Brain pericyte (primary cell): ENCODE measurements at places on chromosomes 3 and 15.

DNA sequence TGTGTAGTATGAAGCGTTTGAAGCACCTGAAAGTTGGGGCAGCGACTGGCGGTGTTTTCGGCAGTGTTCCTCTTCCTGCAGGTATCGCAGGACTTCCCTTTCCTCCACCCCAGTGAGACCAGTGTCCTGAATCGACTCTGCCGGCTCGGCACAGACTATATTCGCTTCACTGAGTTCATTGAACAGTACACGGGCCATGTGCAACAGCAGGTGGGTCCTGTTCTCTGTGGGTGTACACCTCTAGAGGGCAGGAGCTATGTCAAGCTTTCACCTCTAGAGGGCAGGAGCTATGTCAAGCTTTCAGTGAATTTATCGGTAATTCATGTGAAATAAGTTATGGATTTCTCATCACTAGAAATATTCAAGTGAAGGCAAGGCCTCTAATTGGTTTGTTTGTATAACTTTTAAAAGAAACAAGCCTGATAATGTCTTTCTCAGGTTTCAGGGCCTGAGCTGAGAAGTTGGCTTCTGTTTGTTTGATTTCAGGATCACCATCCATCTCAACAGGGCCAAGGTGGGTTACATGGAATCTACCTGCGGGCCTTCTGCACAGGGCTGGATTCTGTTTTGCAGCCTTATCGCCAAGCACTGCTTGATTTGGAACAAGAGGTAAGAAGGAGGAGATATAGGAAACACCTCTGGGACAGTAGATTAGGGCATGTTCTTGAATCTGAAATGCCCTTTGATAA lies 5.3 kb downstream of the TUBGCP4 start:
- no peak for DNase-seq

GRCh38 chr3:10910367-10910766 lies 82.2 kb upstream of the SLC6A1 start:
- no peak for DNase-seq

GRCh38 chr3:27800261-27800660 lies 78.1 kb upstream of the EOMES start:
- no peak for DNase-seq

DNA sequence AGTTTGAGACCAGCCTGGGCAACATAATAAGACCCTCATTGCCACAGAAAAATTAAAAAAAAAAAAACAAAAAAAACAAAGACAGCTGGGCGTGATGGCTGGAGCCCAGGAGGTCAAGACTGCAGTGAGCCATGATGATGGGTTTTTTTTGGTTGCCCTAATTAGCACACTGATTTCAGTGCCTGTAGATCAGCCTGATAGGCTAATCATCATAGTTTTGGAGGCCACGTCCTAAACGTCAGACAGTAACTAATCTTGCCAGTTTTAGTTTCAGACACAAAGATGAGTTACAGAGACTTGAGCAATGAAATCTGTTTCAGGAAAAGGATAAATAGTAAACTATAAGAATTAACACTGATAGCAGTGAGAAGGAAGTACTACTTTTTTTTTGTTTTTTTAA lies 55.4 kb downstream of the LRCH3 start:
- DNase-seq = no peak

GRCh38 chr3:113157408-113158030 lies 53.8 kb upstream of the BOC start:
- no peak for DNase-seq

DNA sequence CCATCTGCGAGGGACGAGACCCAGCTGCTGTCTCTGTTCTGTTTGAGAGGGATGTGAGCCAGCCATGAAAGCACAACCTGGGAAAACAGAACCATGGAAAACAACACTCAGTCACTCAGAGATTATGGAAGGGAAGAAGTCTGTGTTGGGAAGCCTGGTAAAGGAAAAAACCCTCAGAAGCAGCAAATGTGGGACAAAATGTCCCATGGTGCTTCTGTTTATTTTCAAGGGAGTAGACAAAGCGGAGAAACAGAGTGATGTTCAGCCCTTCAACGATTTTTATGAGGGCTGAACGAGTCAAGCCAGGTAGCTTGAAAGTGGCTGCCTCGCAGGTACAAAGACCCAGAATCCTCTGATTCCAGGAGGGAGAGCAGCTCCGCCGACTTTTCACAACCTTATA lies 59.3 kb downstream of the DCLK3 start:
- no peak for DNase-seq

DNA sequence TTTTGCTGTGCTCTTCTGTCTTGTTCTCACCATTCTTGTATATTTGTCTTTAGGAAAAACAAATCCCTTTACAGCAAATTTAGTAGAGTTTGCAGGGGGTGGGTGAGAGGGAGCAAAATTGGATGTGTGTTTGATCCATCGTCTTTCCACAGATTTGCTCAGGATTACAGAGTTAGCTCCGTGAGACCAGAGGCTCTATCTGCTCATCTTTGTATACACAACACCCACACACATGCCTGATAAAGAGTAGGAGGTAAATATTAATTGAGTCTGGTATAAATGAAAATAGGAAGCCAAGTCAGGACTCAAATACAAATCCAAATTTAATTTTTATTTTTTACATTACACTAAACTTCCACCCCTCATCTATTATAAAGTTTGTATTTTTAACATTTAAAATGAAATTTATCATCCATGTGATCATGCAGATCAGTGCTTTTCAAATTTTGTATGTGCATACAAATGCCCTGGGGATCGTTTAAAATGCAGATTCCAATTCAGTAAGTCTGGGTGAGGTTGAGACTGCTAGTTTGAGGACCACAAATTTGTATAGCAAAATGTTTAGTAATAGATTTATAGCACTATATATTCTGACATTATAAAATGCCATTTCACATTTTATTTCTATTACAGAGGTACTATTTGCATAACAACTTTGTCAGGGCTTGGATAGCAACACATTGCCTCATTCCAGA lies 326.7 kb downstream of the LSAMP start:
- DNase-seq = no peak

DNA sequence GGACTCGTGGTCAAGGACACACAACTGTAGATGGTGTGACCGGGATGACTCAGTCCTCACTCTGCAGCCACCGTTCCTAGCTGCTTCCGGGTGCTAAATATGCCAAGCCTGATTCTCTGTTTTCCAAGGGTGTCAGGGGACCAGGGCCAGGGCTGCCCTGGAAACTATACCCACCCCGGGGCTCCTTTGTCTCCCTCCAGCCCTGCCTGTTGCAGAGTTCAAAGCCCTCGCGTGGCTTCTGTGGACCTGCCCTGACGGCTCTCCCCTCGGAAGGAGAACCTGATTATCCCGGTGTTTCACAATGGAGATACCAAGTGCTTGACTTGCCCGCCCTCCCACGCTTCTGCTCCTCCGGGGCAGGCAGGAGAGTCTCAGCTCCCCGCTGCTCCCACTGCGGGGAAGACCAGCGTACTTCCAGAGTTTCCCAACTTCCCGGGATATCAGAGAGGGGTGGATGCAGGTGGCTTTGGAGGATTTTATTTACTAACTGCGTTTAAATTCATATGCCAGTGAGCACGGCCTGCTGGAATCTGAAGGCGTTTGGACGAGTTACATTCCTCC lies 125.0 kb downstream of the ASB7 start:
- DNase-seq = no peak

GRCh38 chr3:63937661-63938651 lies 25.8 kb upstream of the SCAANT1 start:
- no peak for DNase-seq

- no peak for DNase-seq
Measured at GRCh38 chr3:73687106-73688004, 62.6 kb upstream of the PDZRN3 start.

DNA sequence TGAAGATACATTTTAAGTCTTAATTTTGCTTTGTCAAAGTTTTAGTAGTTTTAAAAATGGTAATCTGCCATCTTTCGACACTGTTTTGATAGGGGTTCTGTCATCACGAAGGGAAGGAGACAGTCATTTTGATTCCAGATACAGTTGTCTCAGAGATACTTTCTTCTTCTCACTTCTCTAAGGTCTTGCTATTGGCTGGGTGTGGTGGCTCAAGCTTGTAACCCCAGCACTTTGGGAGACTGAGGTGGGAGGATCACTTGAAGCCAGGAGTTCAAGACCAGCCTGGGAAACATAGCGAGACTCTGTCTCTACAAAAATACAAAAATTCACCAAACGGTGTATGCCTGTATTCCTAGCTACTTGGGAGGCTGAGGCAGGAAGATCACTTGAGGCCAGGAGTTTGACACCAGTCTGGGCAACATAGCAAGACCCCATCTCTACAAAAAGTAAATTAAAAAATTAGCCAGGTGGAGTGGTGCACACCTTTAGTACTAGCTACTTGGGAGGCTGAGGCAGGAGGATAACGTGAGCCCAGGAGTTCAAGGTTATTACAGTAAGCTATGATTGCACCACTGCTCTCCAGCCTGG lies 3.3 kb downstream of the RAB8B start:
- no peak for DNase-seq

GRCh38 chr3:50537421-50538129 lies 30.0 kb downstream of the C3orf18 start:
- DNase-seq = no peak

GRCh38 chr3:117725314-117725713 lies 1015.7 kb downstream of the TUSC7 start:
- DNase-seq = no peak

DNA sequence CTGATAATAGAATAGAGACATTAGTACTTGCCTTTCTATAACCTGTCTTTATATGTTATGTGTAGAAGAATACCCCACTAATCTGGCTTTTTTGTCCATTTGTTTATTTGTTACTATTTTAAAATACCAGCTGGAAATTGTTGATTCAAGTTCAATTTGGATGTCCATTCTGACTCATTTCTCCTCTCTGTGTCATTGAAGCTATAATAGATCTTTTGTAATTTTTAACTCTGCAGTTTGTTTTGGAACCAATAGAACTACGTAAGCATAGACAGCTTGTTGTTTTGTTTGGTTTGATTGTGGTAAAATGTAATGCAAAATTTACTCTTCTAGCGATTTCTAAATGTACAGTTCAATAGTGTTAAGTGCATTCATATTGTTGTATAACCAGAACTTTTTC lies 390.4 kb downstream of the ZIC1 start:
- peak; percentile 20 for DNase-seq

DNA sequence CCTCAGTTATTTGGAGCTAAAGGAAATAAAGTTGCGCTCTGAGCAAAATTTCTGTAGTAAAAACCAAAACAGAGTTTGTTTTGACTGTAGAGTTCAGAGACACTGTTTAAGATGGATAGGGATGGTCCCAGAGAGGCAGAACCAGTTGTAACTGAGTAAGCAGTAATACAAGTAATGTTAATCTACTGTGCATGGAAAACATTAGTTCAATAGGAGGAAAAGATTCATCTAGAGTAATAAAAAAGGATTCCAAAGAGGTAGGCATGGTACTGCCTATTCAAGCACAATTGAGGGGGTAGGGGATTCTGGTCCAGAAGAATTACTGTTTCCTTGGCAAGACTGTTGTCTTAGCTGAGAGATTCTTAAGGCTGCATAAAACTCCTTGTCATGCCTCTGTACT lies 77.4 kb downstream of the RASA2 start:
- no peak for DNase-seq
